ENCODE measurements at places on chromosomes 5 and 9.

DNA sequence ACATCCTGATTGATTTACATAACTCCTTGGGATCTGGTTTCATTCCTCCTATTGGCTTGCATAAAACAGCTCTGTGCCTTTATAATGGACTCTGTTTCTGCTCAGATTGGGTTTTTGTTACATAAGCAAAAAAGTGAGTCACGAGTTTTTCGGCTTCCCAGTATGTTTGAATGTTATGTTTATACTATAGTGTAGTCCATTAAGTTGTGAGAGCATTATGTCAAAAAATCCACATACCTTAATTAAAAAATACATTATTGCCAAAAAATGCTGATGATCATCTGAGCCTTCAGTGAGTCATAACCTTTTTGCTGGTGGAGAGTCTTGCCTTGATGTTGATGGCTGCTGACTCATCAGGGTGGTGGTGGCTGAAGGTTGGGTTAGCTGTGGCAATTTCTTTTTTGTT is 144.6 kb downstream of the CCDC171 start:
- DNase-seq = no peak

DNA sequence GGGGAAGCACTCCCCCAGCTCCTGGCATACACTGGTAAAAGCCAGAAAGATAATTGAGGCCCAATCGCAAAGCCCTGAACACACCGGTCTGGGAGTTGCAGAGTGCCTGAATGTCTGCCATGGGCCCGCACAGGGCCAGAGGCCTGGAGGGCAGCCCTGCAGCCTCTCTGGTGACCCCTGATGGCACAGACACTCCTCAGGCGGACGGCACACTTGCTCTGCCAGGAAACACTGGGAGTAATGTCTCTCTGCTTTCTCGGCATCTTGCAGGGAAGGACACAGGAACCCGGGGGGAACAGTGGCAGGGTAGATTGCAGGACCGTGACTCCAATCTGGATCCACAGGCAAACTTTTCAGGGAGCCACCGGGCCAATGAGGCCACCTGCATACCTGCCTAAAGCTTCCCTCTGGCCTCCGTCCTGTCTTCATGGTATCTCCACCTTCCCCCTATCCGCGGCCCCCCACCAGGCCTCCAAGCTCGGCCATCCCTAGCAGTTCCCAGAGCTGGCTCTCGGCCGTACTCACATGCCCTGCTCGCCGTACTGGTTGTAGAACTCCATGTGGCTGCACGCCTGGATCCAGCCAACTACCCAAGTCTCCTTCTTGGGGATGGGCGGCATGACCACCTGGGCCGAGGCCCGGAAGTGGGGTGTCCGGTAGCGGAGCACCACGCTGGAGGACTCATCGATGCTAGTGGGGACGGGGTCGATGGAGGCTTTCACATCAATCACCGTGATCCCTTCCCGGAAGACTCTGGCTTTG is 797 bp downstream of the FAM78A start:
- DNase-seq = no peak

GRCh38 chr5:40557501-40557900 is 122.2 kb upstream of the PTGER4 start:
- DNase-seq = no peak

DNA sequence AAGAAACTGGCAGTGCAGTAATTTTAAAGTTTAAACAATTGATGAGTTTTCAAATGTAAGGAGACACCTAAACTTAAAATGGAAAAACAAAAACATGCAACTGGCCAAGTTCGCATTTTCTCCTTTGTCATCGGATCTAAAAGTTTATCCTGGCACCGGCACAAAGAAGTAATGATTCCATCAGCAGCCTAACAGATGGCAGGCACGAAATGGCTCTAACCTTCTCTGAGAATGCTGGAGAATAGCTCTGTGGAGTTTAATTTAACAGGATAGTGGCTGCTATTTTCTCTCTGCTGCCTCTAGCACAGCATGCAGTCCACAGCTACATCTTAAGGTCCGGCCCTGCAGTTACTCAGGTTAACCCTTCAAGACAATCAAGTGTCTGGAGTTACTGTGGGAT is 82.2 kb downstream of the PRELID2 start:
- no peak for DNase-seq

DNA sequence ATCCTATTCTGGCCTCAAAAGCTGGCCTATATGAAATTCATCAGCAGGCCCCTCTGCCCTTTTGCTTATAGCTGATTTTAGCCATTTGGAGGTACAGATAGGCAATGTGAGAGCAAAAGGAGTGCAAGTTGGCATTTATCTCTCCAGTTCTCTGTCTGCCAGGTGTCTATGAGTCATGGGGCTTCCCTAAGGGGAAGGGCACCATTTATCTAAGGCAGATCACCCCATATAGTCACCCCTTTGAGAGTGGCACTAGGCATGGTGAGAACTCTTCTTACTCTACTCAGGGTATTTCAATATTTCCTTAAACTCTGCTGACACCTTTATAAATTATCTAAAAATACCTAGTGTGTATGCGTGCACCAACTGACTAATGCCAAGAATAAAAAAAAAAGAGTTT is 314.7 kb upstream of the CDH6 start:
- no peak for DNase-seq

- DNase-seq = no peak
Observed at GRCh38 chr9:77175151-77175550, 2.2 kb upstream of the VPS13A start.

DNA sequence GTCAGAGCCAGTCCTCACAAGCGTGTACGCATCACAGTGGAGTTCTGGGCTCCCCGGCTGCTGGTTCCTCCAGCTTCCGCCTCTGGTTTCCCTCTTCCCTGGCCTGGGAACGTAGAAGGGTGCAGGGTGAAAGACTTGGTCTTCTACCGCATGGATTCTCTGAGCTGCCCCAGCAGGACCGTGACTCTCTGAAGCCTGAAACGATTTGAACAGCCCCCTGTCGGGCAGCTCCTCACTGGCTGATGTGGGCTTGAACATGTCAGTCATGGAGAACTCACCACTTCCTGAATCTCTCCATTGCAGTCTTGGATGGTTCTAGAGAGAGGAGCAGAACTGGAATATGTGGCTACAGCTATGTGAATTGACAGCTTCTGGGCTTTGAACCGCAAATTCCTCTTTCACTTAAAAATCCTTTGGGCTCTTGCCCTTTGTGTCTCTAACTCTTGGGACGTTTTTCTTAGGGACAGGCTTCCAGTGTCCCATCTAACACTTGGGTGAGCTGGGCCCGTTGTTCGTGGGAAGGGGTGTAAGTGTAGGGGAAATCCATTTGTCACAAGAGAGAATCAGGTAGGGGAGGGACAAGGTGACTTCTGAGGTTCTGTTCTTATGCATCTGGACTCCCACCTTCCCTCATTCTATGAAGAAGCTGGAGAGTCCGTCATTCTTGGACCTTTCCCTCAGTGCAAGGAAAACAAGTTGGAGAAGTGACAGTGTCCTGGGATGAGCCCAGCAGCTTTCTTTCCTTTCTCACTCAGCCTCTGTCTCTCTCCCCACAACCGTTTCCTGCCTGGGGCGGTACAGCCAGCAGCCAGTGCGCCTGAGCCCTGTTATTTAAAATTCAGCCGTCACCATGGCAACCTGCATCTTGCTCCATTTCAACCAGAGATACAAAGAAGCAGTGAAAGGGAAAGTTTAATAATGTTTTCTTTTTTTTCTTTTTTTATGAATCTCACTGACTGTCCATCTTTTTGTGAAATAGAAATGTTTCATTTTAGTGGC is 84.7 kb downstream of the PTTG1 start:
- peak; percentile 57 for DNase-seq

DNA sequence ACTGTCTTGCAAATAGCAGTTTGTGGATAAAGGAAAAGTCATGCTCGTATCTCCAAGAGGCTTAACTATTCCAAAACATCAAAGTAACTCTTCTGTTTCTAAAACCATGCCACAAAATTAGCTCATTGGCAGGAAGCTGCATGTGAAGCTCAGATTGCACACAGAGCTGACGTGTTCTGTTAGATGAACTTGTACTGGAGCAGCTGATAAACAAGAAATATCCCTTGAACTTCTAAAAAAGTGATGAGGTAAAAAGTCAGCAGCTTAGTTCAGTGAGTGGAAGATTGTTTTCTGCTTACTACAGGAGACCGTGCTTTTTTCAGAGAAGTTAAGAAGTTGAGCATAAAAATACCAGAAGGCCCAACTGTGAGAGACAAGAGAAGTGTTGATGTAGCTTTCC is 113.2 kb downstream of the SLC12A2 start:
- DNase-seq = no peak

DNA sequence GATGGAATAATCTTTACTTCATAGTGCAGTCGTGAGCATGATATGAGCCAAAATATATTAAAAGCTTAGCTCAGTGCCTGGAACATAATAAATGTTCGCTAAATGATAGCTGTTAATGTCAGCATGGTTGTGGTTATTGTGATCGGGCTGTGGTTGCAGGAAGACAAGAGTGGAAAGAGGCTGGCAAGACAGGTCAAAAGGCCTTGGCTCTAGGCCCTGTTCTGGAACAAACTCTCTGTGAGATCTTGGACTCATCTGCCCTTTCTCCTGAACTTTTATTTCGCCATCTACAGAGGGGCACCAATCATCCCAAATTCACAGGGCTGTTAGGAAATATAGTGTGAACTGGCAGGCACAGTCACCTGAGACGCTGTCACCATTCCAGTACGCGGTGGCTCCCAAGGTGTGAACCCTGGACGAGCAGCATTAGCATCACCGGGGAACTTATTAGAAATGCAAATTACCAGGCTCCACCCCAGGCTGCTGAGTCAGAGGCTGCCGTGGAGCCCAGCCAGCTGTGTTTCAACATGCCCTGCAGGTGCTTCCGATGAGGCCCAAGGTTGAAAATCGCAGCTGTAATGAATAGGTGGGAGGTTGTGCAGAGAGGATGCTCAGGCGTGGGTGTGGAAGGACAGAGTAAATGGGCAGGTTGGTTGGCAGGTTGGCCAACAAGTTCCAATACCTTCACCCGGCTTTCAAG is 50.2 kb upstream of the SAP30L start:
- no peak for DNase-seq

DNA sequence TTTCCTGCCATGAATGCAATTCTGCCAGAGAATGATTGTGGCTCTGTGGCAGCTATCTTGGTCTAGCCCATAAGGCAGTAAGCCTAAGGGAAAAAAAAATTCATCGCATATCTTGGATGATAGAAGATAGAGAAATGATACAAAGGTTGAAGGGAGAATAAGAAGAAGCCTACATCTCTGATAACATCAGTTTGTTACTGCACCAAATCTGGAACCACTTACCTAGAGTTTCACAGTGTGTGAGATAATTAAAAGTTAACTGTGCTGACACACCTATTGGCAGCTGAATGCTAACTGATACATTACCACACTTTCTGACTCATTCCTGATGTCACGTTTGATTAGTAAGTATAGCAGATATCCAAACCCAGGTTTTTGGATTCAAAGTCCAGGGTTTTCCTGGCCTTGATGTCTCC is 91.6 kb upstream of the TAF11L2 start:
- DNase-seq = no peak

DNA sequence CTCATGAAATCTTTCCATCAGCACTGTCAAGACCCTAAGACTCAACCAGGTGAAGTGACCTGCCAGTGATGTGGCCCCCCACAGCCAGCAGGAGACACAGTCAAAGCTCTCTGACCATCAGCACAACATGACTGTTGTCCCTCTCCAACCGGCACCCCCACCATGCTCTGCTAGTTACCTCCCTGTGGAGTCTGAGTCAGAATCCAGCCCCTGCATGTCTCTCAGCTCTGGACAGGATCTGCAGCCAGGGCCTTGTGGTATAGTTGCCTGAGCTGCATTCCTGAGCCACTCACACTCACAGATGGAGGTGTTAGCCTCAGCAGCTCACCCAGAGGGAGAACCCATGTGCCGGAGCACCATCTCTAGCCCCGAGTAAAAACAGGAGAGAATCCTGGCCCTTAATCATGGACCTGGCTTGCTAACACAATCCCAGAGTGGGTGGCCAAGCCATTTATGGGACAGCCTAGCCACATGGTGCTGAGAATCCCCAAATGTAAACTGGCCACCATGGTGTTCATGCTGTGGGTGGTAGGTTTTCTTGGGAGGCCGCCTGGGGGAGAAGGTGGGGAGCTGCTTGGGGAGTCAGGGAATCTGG is 237.8 kb downstream of the PAPPA start:
- DNase-seq = no peak

DNA sequence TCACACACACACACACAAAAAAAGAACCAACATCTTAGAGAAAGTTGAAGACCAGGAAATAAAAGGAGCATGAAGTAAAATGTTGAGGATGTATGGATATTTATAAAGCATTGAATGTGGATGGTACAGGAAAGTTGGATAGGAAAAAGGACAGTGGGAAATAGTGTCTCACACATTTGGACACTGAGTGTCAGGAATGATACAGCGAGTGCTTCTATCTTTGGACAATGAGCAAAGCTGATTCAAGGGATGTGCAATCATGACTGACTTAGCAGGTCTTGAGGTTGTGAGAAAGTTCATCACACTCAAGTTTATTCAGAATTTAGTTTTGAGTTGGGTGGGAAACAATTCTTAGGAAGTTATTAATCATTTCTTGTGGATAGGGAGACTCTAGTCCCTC is 50.1 kb upstream of the SRP19 start:
- no peak for DNase-seq

GRCh38 chr9:117104206-117104605 is 310.7 kb downstream of the ASTN2 start:
- no peak for DNase-seq

GRCh38 chr9:77841739-77842386 is 189.7 kb downstream of the GNAQ start:
- DNase-seq = no peak

DNA sequence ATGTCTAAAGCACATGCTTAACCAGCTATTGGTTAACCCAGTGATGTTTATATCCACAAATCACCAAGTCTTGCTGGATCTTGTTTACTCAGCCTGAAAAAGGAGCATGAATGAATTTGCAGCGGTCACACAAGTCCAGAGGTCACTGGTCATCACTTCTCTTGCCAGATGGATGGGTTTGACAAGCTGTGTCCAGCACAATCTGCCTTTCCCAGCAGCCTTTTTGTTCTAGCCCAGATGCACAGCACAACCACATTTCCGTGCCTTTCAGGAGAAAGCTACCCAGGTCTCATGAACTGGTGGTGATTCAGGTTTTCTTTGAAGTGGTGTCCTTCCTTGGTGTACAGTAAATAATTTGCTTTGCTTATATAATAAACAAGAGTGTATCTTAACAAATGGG is 32.1 kb downstream of the TMEM252 start:
- DNase-seq = no peak

- no peak for DNase-seq
Observed at GRCh38 chr5:540906-541538, 16.8 kb upstream of the SLC9A3 start.

Measured in activated CD4-positive, alpha-beta T cell treated with anti-CD3 and anti-CD28 coated beads, Interleukin-2, amount 50 U/mL, for 24 hours (primary cell).